ENCODE measurements at places on chromosomes 6 and 20.

GRCh38 chr6:20028143-20028542 lies 184.1 kb downstream of the MBOAT1 start:
- DNase-seq = no peak

- no peak for DNase-seq
Measured at GRCh38 chr6:33785778-33786177, 3.2 kb downstream of the LEMD2 start.

DNA sequence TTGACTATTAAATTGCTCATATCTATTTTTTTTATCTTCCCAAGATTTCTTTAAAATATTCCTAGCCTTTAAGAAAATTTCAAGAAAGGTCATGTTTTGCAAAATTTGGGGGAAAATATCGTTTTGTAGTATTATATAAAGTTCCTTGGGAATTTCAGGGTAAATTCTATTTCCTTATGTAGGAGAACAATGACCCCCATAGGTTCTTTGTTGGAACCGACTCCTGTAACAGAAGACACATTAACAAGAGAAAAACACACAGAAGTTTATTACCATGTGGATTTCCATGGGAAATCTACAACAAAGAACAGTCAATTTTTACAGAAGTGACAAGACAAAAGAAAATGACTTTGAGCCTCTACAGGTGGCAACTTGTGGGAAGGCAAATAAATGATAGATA lies 68.1 kb downstream of the ADGB start:
- no peak for DNase-seq

DNA sequence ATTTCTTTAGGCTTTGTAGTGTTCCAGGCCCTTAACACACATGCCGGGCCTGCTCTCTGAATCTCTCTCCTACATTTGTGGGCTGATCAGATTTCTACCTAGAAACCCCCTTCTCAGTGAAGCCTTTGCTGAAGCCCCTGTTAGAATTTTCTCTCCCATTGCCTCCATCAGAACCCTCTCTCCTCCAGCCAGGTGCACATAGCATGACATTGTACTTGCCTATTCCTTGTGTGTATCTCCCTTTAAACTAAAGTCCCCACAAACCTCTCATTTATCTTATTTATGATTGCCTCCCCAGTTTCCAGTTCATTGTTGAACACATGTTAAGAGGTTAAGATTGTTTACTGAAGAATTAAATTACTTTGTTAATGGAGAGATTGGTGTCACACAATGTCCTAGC lies 325.5 kb upstream of the CITED2 start:
- DNase-seq = no peak

DNA sequence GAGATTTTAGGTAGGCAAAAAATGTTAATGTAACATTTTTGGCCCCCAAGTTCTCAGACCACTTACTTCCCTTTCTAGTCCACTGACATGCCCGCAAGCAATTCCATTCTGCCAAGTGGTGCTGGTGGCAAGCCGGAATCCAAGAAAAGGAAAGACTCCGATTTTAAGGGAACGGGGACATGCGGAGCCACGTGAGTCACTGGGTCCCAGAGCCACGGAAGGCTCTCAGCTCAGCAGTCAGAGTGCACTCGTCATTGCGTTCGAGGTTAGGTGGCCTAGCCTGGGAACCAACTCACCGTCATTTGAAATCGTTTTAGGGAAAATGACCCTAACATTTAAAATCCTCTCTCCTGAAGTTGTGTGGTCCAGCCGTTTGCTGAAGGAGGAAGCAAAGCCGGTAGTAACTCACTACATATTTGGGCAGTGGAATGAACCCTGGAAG lies 711 bp upstream of the SIRT5 start:
- no peak for DNase-seq

GRCh38 chr6:119385994-119386393 lies 36.4 kb upstream of the MAN1A1 start:
- no peak for DNase-seq

- no peak for DNase-seq
Measured at GRCh38 chr6:155328539-155329459, 14.5 kb upstream of the TFB1M start.

DNA sequence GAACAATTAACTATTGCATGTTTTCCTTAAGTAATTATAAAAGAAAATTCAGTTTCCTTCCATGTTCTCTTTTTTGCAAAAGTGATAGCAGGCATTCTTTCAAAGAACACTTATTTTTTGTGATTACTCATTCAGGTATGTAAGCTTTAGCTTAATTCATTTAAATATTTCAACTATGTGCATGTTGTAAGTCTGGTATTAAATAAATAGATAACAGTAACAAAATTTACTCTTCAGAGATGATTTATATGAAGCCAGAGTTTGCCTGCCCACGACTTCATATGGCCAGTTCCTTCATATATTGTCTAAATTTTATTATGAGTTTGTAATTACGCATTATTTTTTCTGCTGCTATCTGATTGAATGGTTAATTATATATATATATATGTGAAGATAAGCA lies 110.9 kb downstream of the ADGRG6 start:
- no peak for DNase-seq

DNA sequence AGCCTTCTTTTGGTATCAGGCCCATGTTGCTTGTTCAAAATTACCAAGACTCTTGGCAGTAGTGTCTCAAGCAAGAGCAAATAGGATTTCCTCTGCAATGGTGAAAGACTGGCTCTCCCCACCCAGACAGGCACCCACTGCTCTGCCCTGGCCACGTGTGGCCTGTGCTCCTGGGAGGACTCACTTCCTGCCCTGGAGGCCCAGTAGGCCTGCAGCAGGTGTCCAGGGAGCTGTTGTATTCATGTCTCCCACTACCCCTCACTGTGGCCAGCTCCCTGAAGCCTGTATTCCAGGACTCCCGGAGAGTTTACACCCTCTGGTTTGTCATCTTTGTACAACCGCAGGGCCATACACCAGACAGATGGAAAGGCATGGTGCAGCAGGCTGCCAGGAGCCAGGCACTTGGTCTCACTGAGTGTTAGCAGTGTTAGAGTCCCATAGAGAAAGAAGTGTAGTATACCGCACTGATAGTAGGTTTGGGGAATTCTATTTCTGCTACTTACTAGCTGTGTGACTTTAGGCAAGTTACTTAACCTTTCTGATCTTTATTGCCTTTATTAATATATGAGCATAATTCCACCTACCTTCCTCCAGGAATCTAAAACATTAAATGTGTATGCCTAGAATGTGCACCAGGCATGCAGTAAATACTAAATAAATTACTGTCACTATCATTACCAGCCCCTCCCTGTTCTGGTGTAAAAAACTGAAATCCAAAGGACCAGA lies 159.7 kb downstream of the TMEM242 start:
- DNase-seq = no peak

DNA sequence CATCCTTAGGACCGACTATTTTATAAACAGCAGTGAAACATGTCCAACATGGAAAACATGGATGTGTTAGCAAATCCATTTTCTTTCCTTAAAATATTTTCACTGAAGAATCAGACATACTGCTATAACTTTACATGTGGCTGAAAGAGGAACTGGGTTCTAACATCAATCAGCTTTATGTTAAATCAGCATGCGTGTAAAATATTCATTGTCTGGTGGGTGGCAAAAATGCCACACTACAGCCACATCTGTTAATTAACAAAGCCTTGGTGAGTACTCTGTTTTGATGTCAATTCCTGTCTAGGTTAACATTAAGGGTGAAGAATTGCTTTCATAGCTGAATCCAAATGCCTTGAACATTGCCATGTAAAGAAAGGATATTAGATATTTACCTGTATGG lies 222.6 kb upstream of the CEP162 start:
- DNase-seq = no peak

DNA sequence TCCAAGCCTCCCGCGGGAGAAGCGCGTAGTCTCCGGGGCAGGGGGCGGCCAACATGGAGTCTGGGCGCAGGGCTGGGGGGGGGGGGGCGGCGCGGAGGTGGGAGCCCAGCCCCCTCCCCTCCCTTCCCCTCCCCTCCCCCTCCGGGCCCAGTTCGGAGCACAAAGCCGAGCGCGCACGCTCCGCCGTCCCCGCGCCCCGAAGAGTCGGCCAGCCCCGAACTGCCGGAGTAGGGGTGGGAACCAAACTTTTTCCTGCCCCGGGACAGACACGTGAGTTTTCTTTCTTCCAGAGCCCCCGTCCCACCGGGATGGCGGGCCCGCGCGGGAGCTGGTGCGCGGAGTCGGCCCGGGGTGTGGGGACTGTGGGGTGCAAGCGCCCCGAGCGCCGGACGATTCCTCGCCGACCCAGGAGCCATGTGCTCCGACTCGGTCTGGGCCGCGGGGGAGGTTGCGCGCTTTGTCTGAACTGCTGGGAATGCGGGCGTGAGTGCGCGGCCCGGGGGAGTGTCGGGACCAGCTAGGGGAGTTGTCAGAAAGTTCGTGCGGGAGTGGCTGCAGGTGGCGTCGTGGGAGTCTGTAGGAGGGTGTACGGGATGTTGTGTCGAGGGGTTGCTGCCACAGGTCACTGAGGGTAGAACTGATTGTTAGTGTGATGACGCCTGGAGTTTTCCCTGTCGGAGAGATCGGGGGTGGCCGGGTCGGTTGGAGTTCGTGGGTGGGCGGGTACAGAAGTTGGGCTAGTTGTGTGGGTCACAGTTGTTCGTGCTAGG lies 1.2 kb downstream of the TGIF2 start:
- DNase-seq = peak; percentile 52

DNA sequence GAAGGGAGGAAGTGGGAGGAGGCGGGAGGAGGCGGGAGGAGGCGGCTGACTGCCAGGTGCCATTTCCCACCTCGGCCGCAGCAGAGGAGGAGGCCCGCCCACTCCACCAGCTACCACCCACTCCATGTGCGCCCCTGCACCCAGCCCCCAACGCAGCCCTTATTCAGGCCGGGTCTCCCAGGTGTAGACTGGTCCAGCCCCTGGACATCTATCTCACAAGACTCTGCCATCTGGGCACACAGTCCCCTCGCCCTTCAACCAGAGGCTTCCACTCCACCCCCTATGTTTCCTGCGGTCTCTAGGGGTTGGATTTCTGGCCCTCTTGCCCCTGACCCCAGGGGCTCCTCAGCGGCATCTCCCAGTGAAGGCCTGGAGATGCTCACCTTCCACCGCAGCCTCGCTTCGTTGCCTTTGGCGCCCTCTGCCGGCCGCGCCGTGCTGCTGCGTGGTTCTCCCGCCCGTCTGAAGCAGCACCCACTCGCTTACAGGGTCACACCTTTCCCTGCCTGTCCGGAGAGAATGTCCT lies 32.6 kb upstream of the FAM83D start:
- DNase-seq = peak; percentile 72

- no peak for DNase-seq
Measured at GRCh38 chr6:136788069-136788902, 4.0 kb downstream of the MAP3K5 start.

GRCh38 chr6:167759912-167760311 lies 66.8 kb upstream of the AFDN start:
- DNase-seq = no peak

GRCh38 chr20:25229486-25230165 lies 18.3 kb upstream of the PYGB start:
- DNase-seq = no peak

GRCh38 chr6:111427341-111428116 lies 55.5 kb downstream of the REV3L start:
- no peak for DNase-seq

- no peak for DNase-seq
Measured at GRCh38 chr6:90976341-90976740, 389.5 kb upstream of the MAP3K7 start.

DNA sequence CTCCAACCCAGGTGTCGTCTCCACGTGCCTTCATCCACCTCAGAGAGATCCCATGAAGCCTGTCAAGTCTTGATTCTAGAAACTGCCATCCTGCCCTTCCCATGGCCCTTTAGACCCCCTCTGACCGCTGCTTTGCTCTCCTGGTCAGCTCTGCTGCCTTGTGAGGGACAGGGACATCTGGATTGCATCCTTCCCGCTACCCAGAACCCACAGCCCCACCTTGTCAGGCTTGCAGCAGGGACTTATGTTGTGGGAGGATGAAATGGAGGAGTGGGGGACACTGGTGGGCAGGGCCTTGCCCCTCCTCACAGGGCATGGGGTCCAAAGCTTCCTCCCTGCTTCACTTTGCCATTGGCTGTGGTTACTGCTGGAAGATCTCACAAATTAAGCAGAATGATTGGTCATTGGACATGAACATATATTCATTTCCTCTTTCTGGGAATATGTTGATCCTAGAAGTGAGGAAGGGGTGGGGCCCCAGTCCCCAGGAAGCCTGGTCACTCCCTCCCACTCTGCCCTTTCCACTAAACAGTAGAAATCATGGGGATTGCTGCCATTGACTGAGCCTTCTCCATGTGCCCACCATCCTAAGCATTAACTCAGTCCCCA lies 4.5 kb downstream of the GLP1R start:
- DNase-seq = no peak

DNA sequence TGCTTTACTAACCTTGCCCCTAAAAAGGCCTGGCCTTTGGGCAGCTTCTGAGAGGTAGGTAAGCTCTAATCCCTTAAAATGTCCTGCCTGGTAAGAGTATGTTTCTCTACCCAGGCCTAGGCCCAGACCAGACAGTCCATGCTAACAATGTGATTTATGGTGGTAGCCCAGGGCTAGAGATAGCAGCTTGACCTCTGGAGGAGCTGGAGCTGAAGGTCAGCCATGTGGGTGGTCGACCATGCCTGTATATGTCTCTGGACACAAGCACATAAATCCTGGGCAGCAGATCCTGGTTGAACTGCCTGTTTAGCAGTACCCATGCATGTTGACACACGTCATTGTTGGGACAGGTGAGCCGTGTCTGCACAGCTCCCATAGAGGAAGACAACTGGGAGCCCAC lies 62.1 kb upstream of the PHACTR1 start:
- DNase-seq = no peak

DNA sequence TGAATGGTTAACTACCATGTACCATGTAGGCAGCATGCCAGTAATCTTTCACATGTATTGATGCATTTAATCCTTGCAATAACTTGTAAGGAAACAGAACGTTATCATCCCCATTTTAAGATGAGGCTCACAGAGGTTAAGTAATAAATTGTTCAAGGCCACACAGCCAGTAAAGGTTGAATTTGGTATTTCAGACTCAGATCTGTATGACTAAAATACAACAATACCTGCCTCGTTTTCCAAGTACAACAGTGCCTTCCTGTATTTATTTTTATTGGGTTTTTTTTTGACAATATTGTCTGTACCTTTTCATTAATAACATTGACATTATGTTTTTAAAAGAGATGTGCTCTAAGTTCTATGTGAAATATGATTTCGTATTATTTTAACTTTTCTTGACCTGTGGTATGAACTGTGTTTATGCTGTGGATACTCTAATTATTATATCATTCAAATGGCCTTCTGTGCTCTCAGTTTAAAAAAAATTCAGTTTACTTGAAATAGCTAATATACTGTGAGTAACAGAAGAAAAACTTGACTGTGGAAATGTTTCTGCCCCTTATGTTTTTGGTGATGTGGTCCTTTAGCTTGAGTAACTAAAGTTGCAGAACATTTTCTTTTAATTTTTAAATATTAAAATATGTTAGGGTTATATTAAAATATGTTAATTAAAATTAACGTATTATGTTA lies 39.7 kb downstream of the XRN2 start:
- DNase-seq = no peak

Data from stimulated activated CD4-positive, alpha-beta T cell treated with anti-CD3 and anti-CD28 coated beads, TNF-alpha, amount 100 ng/mL, for 4 hours (primary cell).